ENCODE measurements at places on chromosomes 4 and X. TPM values are rescaled to one million over a fixed set of nuclear protein-coding genes. Genes with fewer than 3 reads are reported as not detected.
A peak's percentile ranks its signal among the peaks of the same experiment; 100 is the strongest.

Gene ASMT
- total RNA-seq, result not detected

Gene PABPC1L2A
- total RNA-seq, result not detected

Gene CDKL5
- 5.8 TPM for total RNA-seq

- peak; percentile 95 for DNase-seq
Observed at GRCh38 chrX:56783450-56783831, 54.4 kb downstream of the NBDY start.

DNA sequence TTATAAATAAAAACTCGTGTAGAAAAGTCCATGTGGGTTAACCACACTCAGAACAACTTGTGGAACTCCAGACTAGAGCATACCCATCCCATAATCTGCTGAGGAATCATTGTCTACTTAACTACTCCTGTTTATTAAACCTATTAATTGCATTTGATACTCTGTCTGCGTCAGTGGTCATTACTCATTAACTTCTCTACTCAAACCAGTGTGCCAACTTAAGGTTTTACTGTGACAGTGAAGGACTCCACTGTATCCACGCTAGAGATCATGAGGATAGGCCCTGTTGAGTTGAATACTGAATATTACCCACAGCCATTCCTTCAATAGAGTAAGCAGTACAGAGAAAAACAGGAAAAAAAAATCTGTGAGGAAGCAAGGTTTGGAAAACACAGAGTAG lies 17.3 kb downstream of the HPGD start:
- DNase-seq, result no peak

GRCh38 chr4:56817840-56818491 lies 3.5 kb downstream of the SPINK2 start:
- DNase-seq, result no peak

Data from stomach (tissue), 19 donors.